ENCODE measurements at places on chromosomes 5 and 9.

DNA sequence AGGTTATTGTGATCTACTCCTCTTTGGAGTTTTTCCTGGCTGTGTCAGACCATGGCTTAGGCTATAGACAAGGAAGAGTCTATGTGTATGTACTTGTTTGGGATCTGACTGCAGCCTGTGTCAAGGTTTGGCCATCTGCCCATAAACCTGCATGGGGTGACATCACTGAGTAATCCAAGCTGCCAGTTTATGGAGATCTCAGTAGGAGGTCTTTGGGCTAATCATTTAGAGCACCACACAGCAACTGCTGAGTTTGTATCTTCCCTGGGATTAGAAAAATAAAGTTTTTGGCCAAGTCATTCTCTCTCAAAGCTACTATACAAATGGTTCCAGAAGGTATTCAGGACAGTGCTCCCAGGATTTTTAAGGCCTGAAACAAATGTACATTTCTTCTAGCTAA is 65.5 kb upstream of the HSPB3 start:
- peak; percentile 96 for DNase-seq

- peak; percentile 65 for DNase-seq
Measured at GRCh38 chr9:22244139-22245011, 202.2 kb upstream of the DMRTA1 start.

DNA sequence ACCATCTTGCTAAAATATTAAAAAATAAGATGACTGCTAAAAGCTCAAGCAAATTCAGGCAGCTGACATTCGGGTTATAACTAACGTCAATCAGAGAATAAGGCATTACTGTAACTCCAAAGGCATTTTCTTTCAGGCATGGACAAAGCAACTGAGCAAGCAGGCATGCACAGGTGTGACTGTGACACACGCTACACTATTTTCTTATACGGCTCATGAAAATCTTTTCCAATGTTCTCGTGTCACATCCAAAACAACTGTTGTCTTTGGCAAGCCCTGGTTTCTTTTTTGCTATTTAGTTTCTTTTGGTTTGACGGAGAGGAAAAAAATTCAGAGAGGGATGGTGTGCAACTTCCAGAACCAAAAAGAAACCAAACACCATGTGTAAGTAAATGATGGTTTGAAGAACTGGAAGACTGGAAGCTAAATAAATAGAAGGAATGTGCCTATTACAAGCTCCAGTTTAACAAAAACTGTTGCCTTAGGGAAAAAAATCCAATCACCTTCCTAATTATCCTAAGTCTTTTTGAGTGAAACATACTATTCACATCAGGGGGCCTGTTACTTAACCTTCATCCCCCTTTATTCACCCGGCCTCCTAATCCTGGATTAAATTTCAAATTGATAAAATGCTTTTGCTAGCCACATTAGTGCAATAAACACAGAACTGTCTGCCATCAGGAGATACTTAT is 277.6 kb downstream of the PSAT1 start:
- no peak for DNase-seq

DNA sequence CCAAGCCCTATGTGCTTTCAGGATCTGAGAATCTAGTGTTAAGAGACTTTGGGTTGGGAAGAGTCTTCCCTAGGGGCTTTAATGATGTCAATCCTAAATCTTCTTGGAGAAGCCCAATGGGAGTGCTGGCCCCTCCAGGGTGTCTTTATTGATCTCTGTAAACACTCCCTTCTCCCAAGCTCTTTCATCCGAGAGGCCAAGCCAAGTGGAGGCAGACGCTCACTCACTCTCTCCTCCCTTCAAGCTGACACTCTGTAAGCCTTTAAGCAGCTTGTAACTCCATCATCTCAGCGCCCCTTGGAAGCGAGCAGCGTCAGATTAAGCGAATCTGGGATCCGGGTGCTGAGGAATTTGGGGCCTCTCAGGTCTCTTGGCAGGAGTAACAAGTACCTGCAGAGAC is 37.7 kb downstream of the SPARC start:
- DNase-seq = no peak

GRCh38 chr5:139650689-139651042 is 2.5 kb downstream of the CXXC5 start:
- DNase-seq = no peak

DNA sequence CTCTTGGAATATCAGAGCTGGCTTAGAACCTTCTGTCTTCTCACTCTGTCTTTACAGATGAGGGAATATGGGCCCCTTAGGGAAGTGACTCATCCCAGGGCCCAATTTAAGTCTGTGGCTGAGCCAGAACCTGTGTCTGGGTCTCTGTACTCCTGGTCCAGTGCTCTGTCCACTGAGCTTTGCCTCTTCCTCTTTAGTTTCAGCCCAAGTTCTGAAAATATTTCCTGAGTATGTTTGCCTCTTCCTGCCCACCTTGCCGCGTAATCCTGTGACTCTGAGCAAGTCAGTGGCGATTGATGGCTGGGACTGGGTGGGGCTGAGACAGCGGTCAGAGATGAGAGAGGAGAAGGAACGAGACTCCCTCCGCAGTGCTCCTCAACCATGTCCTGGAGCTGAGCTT is 7.8 kb downstream of the IER5L start:
- DNase-seq = peak; percentile 43
